CMK (cell line): ENCODE measurements at places on chromosomes 5 and 9.

DNA sequence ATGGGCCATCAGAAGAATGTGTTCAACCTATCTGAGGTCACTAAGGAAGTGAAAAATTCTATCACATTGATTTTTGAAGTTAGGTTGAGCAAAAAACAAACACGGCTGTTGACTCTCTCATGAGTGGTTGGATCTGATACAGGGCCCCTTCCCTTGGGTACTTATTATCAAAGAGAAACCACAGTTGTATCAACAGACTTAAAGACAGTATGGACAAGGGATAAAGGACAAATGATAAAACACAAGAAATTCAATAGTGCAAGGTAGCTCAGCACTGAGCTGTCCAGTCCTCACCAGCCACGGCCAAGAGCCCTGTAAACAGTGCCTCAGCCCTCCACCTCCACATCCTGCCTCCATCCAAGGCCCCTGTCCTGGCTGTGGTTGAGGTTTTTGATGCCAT is 86.9 kb downstream of the UBE2QL1 start:
- DNase-seq = no peak

DNA sequence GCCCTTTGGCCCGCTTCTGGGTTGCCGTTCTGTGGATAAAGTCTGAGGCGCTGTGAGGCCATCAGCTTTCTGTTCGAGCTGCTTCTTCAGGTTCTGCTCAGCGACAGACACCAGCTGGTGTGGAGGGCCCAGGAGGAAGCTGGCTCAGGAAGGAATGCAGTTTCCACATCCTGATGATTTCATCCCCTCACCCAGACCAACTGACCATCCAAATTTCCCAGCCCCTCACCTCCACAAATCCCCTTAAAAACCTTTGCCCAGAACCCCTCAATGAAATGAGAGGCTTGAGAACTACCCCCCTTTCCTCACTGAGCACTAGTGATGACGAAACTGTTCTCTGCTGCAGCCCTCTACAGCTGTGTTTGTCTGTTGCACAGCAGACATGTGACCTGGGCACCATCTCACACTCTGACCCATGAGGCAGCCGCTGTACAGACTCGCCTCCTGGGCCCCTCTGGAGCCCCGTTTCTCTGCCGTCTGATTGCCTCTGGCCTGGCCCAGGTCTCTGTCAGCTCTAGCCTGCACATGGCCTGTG is 45.4 kb downstream of the SPATA31C2 start:
- DNase-seq = no peak

DNA sequence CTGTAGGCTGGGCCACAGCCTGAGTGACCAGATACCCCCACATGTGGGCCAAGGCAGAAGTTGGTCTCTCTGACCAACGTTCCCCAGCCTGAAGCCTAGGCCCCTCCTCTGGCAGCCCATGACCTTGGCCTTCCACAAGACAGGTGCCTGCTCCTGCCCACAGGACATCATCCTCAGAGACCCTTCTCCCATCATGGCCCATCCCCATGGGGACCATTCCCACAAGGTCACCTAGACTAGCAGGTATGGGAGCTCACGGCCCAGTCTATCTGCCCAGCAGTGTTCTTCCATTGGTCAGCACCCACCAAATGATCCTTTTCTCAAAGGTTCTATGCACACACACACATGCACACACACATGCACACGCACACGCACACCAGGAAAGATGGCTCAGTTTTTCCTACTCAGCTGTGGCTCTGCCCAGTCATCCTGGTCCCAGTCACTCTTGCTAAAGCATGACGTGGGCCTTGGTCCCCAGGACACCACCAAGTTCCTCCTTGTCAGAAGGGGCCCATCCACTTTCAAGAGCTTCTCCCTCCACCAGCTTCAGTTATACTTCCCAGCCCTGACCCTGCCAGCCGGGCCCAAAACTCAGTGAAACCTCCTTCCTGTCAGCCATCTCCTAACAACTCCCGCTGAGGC is 65.4 kb downstream of the PAX5 start:
- DNase-seq = no peak

DNA sequence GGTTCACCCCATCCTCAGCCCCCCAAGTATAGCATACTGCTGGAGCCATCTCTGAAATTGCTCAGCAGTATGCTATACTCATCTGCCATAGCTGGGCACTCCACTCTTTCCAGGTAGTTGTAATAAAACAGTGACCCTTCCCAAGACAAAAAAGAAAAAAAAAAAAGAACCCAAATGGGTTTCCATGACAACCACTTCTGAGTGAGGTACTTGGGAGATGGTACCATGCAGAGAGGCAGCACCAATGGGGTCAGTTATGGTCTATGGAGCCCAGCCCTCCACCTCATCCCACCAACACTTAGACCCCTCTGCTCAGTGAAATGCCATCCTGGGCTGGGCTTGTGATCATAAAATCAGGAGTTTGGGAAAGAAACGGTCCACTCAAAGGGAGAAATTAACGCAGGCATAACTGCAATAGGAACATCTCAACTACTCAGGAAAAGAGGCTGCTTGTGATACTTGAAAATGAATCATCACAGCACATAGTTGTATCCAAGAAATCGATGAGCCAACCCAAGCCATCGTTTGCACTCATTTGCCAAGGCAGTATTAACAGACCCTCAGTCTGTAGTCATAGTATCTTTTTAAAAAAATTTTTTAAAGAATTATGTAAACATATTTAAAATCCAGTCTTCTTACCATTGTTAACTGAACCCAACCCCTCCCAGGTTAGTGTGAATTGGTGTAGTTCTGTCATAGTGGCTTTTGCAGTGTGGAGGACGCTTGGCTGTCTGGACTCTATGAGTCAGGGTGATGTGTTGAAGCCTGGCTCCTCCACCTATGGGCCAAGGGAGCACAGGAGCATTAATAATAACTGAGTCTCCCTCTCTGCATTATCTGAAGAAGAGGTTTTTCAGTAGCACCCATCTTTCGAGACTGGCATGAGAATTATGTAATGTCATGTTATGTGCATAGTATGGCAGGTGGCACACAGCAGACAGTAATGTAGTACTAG is 402.7 kb downstream of the SPOCK1 start:
- no peak for DNase-seq

DNA sequence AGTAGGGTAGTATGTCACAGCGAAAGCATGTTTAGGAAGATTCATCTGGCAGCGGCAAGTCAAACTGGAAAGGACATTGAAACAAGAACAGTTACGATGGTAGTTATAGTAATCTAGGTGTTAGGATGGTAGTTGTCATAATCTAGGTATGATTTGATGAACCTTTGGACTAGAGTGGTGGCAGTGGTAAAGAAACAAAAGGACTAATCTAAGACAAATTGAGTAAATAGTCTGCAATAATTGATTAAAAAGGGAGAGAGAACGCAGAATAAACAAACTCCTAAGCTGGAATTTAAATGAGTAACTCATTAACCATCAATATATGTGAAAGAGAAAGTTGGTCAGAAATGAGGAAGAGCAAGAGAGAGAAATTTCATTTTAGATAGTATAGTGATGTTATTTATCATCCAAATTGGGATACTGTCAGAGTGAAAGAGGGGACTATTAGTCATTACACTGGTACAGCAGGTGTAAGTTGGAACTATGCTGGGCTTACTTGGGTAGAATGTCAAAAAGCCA is 56.8 kb downstream of the MTREX start:
- DNase-seq = no peak

- no peak for DNase-seq
These were observed 28.6 kb downstream of the CEP72 start for GRCh38 chr5:640461-641330.
